Naive thymus-derived CD4-positive, alpha-beta T cell (primary cell): ENCODE measurements at places on chromosomes 2 and 18. TPM values are rescaled to one million over a fixed set of nuclear protein-coding genes. Genes with fewer than 3 reads are reported as not detected.

MYOM1 gene
- 1.9 TPM for polyA plus RNA-seq

GRCh38 chr2:28659127-28659526 is 92.5 kb upstream of the PPP1CB start:
- DNase-seq, result no peak

GRCh38 chr2:23602116-23602515 is 217.1 kb downstream of the KLHL29 start:
- no peak for DNase-seq

- no peak for DNase-seq
Observed at GRCh38 chr18:76993573-76993972, 139.0 kb downstream of the MBP start.
